ENCODE measurements at places on chromosomes 16 and 17.

- no peak for DNase-seq
These were observed 63.9 kb downstream of the KNOP1 start for GRCh38 chr16:19654147-19654546.

DNA sequence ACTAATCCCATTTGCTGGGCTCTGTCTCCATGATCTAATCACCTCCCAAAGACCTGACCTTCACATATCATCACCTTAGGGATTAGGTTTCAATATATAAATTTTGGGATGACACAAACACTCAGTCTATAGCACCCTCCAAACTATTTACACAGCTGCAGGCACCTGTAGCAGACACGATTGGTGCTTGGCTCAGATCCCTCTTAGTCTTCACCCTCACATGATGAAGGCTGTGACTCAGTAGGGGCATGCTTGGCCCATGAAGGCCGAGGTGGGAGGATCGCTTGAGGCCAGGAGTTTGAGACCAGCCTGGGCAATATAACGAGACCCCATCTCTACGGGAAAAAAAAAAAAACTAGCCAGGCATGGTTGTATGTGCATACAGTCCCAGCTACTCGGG, 73.5 kb downstream of the HS3ST2 start:
- no peak for DNase-seq

DNA sequence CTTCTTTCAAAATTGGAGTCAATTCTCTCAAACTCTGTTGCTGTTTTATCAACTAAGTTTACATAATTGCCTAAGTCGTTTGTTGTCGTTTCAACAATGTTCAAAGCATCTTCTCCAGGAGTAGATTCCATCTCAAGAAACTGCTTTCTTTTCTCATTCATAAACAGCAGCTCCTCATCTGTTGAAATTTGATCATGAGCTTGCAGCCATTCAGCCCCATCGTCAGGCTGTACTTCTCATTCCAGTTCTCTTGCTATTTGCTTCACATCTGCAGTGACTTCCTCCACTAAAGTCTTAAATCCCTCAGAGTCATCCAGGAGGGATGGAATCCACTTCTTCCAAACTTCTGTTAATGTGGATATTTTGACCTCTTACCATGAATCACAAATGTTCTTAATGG, 230.6 kb downstream of the IRF8 start:
- no peak for DNase-seq

DNA sequence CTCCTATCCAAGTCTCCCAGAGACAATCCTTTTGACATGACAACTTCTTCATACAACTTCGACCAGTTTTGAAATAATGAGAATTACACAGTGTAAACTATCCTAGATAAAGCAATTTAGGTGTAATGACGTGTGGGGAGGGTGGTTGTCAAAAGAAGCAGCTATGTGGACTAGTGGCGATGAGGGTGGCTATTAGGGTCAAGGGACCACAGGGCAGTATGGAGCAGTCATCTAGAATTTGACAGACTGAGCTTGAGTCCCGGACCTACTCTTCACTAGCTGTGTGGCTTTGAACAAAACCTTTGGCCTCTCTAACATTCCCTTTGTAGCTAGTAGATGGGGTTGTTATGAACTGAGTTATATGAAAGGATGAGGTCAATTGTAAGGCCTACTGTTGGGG, 247.1 kb downstream of the HAPSTR1 start:
- no peak for DNase-seq

DNA sequence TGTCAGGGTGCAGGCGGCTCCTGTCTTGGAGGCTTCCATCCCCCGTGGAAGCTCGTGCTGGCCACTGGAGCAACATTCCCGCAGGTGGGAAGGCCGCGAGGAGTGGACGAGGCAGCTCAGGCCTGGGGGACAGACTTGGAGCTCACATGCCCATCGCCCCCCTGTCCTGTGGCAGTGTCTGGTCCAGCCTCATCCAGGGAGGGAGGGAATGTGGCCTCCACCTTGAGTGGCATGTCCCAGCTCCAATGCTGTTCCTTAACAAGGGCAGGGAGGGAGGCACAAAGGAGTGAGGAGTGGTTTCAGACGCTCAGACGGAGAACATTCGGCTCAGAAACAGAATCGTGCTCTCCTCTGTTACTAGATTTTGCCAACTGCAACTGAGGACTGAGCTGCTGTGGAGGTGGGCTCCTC, 159.4 kb upstream of the CHMP6 start:
- DNase-seq, result peak; percentile 64

DNA sequence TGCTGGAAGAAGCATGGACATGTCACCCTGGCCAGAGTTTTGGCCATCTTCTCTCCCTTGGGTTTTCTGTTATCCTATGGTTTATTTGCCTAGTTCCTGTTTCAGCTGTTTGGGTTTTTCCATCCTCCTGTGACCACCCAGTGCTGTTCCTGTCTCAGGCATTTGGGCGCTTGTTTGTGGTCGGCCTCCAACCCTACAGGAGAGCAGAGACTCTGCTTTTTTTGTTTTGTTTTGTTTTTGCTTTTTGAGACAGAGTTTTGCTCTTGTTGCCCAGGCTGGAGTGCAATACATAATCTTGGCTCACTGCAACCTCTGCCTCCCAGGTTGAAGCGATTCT, 3.3 kb upstream of the ZC3H7A start:
- no peak for DNase-seq

GRCh38 chr16:4021070-4021779, 95.0 kb downstream of the ADCY9 start:
- no peak for DNase-seq

DNA sequence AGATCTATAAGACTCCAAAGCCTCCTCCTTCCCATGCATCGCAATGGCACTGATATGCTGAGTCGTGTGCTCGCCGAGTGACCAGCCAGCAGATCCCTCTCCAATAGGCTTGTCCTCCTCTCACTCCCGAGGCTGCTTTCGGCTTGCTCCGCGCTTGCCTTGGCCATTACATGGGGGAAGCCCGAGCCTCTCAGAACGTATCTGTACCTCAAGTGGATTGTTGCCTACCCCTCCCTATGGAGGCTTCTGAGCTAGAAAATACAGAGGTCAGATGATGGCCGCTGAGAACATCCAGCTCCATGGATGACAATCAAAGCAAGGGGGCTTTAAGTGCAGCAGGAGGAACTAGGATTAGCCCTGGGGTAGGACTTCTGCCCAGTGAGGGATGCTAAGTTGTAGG, 7.7 kb upstream of the NLRP1 start:
- no peak for DNase-seq

GRCh38 chr16:55189224-55189623, 134.8 kb upstream of the IRX6 start:
- DNase-seq, result no peak

DNA sequence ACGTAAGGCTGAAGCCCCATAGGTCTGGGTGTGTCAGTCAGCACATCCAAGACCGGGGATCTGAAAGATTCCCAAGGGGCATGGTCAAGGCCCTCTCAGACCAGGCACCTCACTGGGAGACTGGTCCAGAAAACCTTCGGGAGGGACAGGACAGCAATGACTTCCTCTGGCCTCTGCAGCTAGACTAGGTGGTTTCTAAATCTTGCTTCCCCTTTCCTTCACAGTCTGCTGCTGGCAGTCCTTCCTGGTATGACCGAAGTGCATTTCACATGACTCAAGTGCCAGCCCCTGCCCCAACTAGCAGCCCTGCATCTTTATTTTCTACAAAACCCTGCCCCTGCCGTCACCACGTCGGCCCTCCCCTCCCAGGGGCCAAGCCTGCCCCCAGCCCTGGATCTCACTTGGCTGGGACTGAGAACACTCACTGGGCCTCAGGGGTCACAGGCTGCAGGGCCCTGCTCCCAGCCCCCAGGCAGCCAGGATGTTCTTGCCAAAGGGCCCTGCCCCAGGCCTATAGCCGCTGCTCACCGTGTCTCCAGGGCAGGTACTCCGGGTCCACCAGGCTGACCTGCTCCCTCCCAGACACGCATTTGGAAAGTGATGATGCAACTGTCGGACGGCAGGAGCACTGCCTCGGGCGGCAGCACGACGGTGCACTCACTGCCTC, 18.3 kb downstream of the POLR3K start:
- no peak for DNase-seq

- DNase-seq, result no peak
These were observed 51.0 kb upstream of the CA10 start for GRCh38 chr17:52209507-52209906.

- DNase-seq, result no peak
These were observed 1.3 kb downstream of the GPATCH8 start for GRCh38 chr17:44501866-44502375.

- no peak for DNase-seq
These were observed 29.8 kb downstream of the PRSS54 start for GRCh38 chr16:58264961-58265479.

DNA sequence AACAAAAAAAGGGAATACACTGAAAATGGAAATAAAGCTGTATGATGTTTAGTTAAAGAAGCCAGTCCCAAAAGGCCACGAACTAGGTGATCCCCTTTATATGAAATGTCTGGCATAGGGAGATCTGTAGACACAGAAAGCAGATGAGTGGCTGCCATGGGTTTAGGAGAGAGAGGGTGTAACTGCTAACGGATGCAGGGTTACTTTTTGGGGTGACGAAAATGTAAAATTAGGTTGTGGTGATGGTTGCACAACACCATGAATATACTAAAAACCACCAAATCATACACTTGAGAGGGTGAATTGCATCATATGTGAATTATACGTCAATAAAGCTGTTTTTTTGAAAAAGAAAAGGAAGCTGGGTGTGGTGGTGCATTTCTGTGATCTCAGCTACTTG, 99.6 kb downstream of the ADCY9 start:
- DNase-seq, result no peak

GRCh38 chr16:65075877-65076276, 46.0 kb downstream of the CDH11 start:
- no peak for DNase-seq

Data from D721Med (cell line).